Osteoblast (primary cell): ENCODE measurements at places on chromosomes 6 and 20.

DNA sequence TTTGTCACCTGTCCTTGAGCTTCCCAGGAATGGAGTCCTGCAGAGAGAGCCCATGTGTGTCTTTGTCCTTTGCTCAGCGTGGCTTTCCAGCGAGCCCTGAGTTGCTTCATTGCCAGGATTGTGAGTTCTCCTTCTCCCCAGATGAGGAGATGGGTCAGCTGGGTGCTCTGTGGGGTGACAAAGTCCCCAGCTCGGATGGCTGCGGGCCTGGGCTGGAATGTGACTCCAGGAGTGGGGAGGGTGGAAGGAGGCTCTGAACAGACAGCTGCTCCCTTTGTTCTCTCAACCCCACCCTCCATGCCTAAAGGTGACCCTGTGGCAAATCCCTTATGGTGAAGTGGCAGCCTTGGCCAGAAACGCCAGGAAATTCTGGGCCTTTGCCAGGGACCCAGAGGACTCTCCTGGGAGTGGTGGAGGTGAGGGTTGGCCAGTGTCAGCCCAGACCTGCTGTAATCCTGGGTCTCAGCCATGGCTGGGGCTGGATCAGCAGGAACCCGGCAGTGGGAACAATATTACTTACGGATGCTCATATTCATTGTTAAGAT lies 44.4 kb upstream of the CST5 start:
- DNase-seq, result no peak

DNA sequence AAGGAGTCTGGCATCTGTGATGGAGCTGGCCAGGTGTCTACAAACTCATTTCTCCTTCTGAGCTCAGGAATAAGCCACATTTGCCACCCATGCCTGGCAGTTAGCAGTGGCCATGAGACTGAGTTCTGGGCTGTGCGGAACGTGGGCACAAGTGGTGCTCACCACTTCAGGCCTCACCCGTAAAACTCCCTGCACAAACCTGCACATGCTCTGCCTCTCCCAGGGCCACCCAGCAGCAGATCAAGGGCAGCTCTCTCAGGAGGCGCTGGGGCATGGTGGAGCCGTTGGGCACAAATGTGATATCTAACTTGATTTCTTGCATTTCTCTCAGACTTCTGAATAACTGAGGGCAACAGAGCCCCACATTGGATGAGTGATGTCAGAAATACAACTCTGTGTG lies 269.5 kb downstream of the HIVEP2 start:
- DNase-seq, result no peak

GRCh38 chr20:54167909-54168872 lies 5.6 kb downstream of the CYP24A1 start:
- no peak for DNase-seq

DNA sequence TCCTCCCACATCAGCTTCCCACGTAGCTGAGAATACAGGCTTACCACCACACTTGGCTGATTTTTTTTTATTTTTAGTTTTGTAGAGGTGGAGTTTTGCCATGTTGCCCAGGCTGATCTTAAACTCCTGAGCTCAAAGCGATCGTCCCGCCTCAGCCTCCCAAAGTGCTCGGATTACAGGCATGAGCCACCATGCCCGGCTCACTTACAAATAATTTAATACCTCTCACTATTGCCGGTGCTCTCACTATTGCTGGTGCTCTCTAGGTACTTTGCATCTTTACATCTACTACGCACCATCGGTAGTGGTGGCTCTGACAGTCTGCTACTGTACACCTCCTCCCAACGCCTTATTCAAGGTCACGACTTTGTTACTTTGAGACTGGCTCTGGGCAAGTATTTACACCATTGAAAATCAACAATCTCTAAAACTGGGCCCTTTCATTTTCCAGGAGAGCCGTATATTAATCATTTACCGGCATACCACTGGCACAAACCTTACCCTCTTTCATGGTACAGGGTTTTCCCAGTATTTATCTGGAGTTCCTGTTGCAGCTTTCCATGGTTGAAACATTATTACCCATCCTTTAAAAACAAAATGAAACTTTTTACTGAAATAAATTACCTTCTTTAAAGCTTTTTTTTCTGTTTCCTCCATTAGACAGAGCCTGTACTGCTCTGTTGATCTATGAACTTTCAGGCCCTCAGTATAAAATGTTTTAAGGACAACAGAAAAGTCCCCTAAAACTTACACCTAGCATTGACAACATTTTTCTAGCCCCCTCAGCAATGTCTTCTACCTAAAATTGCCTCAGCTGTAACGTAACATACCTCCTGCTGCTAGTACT lies 259.6 kb upstream of the PLCB4 start:
- no peak for DNase-seq
